NCI-H345 (cell line): ENCODE measurements at places on chromosomes 4 and X.
A peak's percentile ranks its signal among the peaks of the same experiment; 100 is the strongest.

DNA sequence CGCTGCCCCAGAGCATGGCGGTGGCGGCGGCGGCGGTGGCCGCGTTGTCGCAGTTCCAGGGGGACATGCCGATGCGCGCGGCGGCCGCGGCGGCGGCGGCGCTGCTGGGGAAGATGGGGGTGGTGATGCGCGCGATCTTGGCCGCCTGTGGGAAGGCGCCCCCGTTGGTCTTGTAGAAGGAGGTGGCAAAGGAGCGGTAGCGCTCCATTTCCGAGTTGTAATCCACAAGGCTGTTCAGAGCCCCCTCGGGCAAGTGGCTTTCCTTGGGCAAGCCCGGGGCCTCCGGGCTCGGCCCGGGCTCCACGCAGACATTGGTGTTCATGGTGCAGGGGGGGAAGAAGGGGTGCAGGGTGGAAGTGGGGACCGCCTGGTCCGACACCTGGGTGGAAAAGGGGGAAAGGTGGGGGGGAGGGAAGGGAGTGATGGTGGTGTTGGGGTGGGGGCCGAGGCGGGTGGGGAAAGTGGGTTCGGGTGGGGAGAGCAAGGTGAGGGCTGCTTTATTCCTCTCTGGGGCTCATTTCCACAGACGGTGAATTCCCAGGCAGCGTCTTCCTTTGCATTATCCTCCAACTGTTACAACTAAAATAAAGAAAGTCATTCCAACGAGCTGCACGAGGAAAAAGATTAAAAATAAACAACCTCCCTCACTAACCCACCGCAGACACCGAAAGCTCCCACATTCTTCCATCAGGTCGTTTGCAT, 3.1 kb downstream of the CXXC4 start:
- peak; percentile 52 for DNase-seq

GRCh38 chr4:77954690-77955089, 92.1 kb downstream of the MRPL1 start:
- DNase-seq = no peak

DNA sequence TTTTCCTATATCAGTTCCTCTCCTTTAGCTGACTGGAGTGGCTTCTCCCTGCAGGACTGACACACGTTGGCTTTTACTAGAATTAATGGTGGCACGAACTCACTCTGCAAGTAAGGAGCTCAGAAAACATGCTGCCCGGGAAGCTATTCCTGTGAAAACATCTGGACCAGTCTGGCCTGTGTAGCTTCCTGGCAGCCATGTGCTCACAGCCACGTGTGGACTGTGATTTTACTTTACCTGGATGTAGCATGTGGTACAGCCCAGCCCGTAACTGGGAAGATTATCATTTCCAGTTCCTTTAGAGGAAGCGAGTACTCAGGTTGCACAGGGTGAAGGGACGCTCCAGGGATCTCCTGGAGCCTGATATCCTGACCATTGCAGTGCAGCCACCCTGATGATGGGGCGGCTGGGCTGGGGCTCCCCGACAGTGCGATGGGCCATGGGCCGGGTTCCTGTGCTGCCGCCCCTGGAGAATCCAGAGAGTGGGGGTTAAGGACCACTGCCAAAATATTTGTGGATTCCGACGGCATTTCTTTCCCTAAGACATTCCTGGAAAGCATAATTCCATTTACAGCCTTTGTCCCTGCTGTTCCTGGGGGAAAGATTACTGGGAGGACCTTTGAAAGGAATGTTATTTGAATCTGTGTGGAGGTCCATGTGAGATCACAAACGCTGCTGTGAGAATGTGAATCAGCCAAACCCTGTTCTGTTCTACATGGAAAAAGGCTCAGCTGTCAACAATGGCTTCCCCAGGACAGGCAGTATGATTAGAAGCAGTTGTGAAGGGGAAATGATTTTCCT, 35.0 kb downstream of the PROM1 start:
- DNase-seq = no peak

GRCh38 chr4:167111622-167112021, 122.7 kb downstream of the SPOCK3 start:
- no peak for DNase-seq

GRCh38 chr4:142402156-142402555, 443.9 kb downstream of the INPP4B start:
- no peak for DNase-seq

- DNase-seq = no peak
Observed at GRCh38 chrX:53239474-53239873, 14.5 kb upstream of the KDM5C start.

- DNase-seq = no peak
Observed at GRCh38 chr4:94507708-94508107, 56.0 kb downstream of the PDLIM5 start.

- DNase-seq = no peak
Observed at GRCh38 chrX:128106630-128107029, 54.4 kb upstream of the ACTRT1 start.
